Activated CD4-positive, alpha-beta T cell treated with anti-CD3 and anti-CD28 coated beads for 48 hours (primary cell): ENCODE measurements at places on chromosomes 13 and 19.
A peak's percentile ranks its signal among the peaks of the same experiment; 100 is the strongest.

GRCh38 chr13:100657881-100658315, 16.7 kb downstream of the TMTC4 start:
- DNase-seq = no peak

DNA sequence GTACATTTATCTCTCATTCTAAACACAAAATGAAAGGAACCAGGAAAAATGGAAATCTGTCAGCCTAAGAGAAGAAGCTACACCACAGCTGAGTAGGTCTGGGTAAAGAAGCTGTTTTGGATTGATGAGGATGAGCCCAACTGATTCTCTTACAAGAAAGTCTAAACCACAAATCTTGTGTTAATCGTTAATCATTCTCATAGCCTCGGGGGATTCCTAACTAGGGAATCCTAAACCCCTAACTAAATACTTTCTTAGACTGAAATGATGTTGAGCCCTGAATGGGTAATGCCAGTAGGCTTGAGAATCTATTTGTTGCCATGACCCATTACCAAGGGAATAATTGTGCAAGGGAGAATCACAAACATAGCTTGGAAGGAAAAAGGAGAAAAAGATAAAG, 327.5 kb upstream of the SPRY2 start:
- no peak for DNase-seq

DNA sequence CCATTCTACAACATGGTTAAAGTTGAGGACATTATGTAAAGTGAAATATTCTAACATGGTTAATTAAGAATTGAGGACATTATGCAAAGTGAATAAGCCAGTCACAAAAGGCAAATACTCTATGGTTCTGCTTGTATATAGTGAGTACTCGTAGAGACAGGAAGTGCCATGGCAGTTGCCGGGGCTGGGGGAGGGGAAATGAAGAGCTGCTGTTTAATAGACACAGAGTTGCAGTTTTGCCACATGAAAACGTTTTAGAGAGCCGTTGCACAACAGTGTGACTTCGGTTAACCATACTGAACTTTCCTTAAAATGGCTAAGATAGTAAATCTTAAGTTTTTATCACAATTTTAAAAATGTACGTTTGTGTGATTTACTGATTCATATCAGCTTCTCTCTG, 176.9 kb downstream of the SHISA2 start:
- DNase-seq = peak; percentile 70

DNA sequence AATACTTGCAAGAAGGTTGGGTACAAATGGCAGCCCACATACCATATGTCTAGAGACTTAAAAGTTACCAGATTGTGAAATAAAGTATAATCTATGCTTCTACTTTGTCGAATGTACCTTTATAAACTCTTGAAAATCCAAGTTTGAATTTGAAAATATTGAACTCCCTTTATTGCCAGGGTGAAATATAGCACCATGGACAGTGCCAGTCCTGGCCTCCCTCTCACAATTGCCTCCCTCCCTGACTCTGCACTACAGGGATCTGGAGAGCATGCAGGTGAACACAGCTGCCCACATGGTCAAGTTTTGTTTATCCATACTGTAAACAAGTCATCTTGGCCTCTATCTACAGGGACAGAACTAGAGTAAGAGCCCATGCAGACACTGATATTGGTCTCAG, 394.1 kb upstream of the SLITRK6 start:
- DNase-seq = no peak
